ENCODE measurements at places on chromosomes 1 and 21.

GRCh38 chr1:172275478-172275877, 145.0 kb upstream of the C1orf105 start:
- DNase-seq = no peak

- DNase-seq = no peak
Observed at GRCh38 chr21:35724156-35724555, 336.2 kb downstream of the SETD4 start.

- DNase-seq = no peak
Observed at GRCh38 chr1:170354246-170354645, 177.7 kb upstream of the GORAB start.

DNA sequence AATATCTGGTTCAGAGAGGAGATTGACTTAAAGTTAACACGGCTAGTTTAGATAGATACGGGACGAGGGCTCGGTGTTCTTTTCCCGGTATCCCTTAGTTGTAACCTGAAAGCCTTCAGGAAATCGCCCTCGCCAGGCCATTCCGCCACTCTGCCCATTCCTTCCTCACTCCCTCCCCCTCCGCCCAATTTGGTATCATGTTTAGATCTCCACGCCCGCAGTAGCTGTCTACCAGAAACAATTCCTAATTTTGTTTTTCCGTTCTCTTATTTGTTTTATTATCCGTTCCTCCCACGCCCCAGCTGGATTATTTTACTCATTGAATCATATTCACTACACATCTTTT, 685 bp upstream of the VAMP4 start:
- no peak for DNase-seq

DNA sequence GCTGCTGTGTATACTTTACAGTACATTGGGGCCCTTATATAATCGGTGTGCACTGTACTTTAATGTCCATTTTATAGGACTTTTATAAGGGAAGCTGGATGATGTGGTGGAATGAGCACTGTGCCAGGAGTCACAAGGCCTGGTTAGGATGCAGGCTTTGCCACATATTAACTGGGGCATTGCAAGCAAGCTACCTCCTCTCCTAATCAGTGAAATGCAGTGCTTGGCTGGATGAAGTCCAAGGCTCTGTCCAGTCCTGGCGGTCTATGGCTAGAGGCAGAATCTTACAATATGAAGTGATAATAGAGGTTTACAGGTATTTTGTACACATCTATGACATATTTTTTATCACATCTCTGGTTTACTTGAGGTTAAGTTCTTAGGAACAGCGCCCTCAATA, 1.7 kb upstream of the PKP1 start:
- no peak for DNase-seq

DNA sequence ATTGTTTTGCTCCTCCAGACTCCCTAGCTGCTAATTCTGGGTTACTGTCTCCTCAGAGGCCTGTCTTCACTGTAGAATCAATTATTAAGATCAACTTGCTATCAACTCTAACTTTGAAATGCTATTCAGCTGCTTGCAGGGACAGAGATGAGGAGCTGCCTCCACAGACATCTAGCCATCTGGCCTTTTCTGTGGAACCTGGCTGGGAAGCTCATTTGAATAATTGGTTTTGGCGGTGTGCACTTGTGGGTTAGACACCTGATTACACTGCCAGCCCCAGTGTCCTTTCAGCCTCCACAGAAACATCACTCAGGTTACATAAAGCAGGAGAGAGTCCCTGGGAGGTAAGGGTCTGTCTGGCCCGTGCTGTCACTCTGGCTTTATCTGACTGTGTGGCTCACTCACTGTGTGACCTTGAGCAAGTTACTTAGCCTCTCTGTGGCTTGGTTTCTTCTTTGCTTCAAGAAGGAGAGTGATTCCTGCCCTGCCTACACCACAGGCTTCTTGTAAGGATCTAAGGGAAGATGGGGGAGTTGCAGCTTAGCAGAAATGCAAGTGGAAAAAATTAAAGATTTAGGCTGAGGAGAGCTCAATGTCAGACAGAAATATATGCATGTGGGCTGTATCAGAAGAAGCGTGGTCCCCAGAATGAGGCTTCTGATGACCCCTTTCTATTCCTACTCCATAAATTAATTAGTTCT, 131.6 kb downstream of the BEND5 start:
- no peak for DNase-seq

- no peak for DNase-seq
Observed at GRCh38 chr1:173152598-173152997, 54.5 kb downstream of the TNFSF4 start.

DNA sequence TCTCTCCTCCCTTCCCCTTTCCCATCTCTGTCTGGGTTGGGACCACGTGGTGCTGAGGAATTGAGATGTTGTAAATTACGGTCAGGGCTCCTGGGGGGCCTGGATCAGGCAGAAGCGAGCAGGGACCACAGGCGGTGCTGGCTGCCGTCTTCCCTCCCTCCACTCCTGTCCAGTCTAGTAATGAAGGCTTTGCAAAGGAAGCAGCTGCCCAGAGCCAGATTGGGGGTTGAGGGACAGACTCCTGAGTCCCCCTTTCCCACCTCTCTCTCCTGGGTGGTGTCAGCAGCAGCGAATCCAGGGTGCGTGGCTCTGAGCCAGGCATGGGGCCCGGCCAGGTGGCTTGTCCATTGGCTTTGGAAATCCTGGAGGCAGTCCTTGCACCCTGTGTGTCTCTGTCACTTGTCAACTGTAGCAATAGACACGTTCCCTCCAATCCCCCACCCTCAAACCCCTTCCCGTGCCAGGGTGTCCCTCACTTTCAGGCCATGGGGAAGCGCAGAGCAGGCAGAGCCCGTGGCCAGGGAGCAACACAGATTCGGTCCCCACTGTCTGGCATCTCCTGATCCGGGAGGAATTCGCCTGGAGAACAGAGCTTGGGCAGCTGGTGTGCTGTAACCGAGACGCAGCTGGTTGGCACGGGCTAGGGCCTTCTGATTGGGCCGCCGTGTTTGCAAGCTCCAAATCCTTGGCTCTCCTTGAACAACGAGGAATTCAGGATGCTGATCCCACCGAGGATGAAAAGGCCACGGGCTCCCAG, 64.8 kb upstream of the WNT4 start:
- DNase-seq = no peak

DNA sequence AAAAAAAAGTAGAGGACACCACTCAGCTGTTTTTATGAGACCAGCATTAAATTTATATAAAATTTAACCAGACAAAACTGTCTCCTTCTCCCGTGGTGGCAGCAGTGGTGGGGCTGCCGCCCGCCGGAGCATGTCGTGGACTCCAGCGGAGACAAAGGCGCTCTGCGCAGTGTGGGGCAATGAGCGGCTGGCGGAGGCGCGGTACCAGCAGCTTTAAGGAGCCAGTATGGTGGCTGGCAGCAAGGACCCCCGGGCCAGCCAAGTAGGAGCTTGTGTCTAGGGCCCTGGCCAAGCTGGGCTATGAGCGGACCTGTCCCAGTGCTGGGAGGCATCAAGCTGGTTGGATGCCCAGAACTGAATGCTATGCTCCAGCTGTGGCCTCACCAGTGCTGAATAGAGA, 2102.9 kb downstream of the NCAM2 start:
- no peak for DNase-seq

- no peak for DNase-seq
Observed at GRCh38 chr1:82318921-82319320, 518.2 kb downstream of the ADGRL2 start.

- peak; percentile 66 for DNase-seq
Observed at GRCh38 chr1:220880726-220881506, 1.7 kb downstream of the HLX start.

GRCh38 chr21:31546443-31547170, 112.9 kb upstream of the SOD1 start:
- no peak for DNase-seq

GRCh38 chr1:31102501-31102950, 37.0 kb upstream of the PUM1 start:
- DNase-seq = no peak

- no peak for DNase-seq
Observed at GRCh38 chr1:112997781-112998180, 41.8 kb upstream of the SLC16A1 start.

DNA sequence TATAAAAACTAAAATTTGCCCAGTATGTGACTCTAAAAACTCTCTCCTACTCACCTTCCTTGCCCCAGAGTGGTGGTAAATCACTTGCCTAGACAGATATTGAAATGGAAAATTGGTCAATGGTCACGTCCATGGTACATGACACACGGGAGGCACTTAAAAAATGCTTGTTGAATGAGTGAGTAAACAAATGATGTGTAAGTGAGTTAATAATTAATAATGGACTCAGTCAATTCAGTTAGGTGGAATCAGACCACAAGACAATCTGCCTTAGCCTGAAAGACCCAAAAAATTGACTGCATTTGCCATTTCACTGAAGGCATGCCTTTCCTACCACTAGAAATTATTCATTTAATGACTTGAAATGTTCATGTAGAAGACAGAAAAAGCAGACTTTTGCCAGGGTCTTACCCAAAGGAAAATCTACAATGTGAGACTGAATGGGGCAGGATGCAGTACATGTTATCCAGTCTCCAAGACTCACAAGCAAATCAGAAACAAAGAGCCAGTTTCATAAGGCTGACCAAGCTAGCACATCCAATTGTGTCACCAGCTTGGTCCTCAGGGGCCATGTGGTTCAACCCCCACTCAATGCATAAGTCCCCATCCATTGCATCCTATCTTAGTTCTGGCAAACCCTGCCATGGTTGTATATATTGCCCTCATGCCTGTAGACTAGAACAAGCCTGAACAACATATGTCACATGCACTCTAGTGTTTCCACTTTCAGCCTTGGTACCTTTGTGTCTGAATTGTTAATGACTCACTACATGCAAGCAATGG, 73.6 kb downstream of the TBX15 start:
- no peak for DNase-seq

DNA sequence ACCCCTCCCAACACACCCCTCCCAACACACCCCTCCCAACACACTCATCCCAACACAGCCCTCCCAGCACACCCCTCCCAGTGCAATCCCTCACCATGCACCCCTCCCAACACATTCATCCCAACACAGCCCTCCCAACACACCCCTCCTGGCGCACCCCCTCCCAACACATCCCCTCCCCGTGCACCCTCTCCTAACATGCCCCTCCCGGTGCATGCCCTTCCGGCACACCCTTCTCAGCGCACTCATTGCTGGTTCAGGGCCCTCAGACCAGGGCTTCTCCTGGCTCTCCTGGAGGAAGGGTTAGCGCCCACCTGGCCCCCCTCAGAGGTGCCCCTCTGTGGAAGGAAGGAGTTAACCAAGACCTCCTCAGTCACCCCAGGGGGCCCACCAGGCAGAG, 74.5 kb upstream of the ARHGEF16 start:
- DNase-seq = no peak

GRCh38 chr1:206583707-206584648, 28.3 kb downstream of the EIF2D start:
- peak; percentile 79 for DNase-seq

DNA sequence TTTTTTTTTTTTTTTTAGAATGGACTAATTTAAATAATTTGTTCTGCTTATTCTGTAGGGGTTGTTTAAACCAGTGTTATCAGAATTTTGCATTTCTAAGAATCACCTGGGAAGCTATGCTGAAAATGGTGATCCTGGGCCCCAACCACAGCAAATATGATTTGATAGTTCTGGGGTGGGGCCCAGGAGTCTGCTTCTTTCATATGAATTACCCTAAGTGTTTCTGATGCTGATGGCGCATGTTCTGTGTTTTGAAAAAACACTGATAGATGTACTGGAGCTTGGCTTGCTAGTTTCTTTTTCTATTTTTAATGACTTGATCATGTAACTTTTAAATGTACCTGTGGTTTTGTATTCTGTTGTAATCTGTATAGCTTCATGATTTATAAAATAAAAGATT, 89.3 kb downstream of the CDC14A start:
- peak; percentile 43 for DNase-seq

DNA sequence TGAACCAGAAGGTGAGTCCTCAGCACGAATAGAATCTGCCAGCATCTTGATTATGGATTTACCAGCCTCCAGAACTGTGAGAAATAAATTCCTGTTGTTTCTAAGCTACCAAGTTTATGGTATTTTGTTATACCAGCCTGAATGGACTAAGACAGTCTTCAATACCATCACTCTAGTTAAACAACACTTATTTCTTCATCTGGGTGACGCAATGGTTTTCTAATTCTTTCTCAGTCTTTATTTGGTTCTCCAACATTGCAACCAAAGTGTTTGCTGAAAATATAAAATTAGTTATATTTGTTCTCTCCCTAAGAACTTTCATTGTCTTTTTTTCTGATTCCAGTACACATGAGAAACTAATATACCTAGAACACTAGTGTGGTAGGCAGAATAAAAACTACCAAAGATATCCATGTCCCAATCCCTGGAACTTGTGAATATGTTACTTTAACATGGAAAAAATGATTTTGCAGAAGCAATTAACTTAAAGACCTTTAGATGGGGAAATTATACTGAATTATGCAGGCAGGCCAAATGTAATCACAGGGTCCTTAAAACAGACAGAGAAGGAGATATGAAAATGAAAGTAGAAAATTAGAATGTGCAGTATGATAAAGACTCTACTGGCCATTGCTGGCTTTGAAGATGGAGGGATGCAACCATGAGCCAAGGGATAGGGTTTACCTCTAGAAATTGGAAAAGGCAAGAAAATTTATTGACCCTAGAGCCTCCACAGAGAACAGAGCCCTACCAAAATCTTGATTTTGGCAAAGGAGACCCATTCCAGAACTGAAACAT, 1115.1 kb downstream of the PLA2G4A start:
- no peak for DNase-seq
